SJSA1 (cell line): ENCODE measurements at places on chromosomes 16 and 17. TPM values are rescaled to one million over a fixed set of nuclear protein-coding genes. Genes with fewer than 3 reads are reported as not detected.

- no peak for DNase-seq
These were observed 25.7 kb upstream of the ANKRD40CL start for GRCh38 chr17:50793007-50793406.

The TBC1D3H gene
- total RNA-seq = not detected in 2 replicates

The CDC42EP4 gene
- total RNA-seq = 55.2 and 76.1 TPM in 2 replicates

The KCNAB3 gene
- total RNA-seq = 0.45 and 2.7 TPM in 2 replicates

DNA sequence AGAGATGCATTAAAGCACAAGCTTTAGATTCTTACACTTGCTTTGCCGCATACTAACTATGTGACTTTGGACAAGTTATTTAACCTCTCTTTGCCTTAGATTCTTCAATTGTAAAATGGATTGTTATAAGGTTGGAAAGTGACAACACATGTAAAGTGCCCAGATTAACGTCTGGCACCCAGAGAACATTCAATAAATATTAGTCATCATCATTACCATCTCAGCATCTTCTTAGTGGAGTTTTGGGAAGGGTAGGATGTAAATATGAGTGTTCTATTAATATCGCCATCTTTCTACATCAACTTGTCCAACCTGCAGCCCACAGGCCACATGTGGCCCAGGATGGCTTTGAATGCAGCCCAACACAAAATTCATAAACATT is 27.4 kb upstream of the FAM20A start:
- no peak for DNase-seq

The HYDIN gene
- total RNA-seq = 0.16 TPM in 1 of 2 replicates, not detected in the other

GRCh38 chr16:79931721-79932120 is 331.2 kb upstream of the MAF start:
- no peak for DNase-seq

GRCh38 chr17:57810721-57811637 is 38.9 kb downstream of the MRPS23 start:
- peak; percentile 57 for DNase-seq

DNA sequence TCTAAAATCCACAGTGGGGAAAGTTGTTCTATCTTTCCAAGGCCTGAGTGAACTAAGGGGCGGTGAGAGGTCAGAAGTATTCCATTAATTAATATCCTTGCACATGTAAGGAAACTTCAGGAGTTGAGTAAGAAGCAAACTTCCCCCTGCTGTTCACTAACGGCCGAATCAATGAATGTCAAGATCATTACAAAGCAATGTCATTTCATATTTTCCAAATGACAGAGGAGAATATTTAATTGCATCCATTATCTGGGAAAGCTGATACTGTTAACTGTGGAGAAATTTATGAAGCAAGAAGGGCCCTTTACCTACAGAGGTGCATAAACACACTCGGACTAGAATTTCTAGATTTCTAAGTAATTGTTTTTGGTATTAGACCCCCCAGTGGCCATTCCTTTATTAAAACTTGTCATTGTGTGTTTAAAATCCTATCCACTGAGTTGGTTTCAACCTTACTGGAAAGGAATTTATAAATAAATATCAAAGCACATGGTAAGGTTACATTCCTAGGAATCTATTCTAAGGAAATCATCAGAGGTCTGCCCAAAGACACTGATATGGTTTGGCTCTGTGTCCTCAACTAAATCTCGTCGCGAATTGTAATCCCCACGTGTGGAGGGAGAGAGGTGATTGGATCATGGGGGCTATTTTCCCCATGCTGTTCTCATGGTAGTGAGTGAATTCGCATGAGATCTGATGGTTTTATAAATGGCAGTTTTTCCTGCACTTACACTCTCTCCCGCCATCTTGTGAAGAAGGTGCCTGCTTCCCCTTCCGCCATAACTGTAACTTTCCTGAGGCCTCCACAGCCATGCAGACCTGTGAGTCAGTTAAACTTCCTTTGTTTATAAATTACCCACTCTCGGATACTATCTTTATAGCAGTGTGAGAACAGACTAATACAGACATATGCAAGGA is 20.4 kb upstream of the SMURF2 start:
- peak; percentile 88 for DNase-seq

The CDH13 gene
- total RNA-seq = 60.7 and 62.5 TPM in 2 replicates

- no peak for DNase-seq
These were observed 718 bp downstream of the NDUFAB1 start for GRCh38 chr16:23595246-23595950.

The ALOXE3 gene
- total RNA-seq = not detected in 2 replicates

DNA sequence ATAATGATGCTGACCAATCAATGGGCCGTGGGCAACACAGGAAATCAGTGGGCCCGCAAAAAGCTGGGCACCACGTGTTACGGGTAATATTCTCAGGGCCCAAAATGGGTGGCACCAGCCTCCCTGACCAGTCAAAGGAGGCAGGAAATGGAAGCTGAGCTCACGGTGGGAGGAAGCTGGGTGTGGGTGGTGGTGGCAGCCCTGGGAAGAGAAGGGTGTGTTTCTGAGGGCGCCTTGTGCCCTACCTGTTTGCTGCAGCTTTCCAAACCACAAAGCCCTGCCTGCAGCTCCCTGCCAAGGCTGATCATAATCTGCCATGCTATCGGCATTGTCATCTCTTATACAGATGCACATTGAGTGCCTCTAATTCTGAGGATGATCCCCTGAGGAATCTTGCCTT is 457.9 kb downstream of the SLC39A11 start:
- no peak for DNase-seq

DNA sequence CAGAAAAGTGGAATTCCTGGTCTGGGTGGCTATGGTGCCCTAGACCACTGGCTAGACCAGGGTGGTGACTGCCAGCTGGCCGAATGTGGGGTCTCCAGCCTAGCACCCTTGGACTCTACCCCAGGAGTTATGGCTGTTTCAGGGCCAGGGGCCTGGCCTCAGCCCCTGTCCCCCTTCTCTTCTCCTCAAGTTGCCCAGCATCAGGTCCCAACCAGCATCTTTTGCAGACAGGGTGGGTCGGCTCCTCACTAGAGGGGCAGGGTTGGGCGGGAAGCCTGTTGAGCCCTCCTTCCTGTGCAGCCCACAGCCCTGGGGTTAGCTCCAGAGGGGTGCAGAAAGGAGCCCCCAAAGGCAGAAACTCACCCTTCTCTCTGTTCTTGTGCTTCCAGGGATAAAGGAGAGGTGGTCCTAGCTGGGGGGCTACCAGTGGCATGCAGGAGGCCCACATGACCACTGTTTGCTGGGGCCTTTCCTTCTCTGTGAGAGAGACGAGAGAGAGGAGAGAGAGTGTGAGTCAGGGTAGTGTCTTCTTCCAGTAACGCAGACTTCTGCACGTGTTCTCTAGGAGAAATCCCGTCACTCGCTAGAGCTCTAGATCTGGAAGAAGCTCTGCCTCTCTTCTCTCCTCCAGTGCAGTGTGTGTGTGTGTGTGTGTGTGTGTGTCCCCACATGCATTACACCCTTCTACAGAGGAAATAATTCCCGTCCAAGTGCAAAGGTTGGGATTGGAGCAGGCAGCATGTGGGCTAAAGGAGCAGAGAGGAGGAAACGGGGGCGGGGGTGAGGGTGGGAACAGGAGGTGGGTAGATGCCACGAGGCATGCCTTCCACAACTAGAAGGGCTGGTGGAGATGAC is 209.4 kb downstream of the SEC14L1 start:
- DNase-seq = peak; percentile 40

DNA sequence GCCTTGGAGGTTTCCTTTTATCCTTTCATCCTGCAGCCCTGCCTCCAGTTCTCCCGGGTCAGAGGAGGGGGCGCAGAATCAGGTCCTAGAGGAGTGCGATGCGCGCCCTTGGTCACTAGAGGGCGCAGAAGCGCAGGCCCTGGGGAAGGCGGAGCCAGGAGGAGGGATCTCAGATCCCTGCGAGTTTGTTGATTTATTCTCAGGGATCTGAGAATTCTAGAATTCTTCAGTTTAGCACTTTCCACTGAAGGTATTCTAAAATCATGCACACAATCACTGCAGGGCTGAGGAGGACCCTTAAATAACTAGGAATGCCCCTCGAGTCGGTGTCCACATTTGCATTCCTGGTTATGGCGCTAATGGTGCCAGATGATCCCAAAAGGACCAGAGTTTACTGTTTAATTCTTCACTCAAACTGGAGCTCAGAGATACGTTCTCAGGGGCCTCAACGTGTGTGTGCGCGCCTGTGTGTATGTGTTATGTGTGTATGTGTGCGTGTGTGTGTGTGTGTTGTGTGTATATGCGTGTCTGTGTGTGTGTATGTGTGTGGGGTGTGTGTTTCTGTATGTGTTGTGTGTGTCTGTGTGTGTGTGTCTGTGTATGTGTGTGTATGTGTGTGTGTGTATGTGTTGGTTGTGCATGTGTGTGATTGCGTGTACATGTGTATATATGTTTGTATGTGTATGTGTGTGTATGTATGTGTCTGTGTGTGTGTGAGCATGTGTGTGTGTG is 6.9 kb upstream of the ELAC2 start:
- DNase-seq = peak; percentile 59

- no peak for DNase-seq
These were observed 22.7 kb downstream of the MYO15B start for GRCh38 chr17:75610103-75610984.

The NACA2 gene
- not detected in 2 replicates for total RNA-seq

The NETO2 gene
- 5.6 and 10.7 TPM in 2 replicates for total RNA-seq

DNA sequence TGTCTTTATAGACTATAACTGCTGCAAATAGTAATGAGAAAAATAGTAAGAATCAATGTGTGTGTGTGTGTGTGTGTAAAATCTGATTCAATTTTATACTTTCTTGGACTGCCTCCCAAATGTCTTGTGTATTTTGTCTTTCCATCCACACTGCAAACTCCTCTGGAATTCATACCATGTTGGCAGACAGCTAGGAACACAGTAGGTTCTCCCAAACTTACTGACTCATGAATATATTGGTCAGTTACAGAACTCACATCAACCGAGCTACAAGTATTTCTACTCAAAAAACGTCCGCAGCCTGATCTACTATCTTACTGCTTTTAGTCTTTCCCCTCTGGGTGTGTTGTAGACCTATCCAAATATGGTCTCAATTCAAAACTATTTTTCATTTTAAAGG is 542.7 kb upstream of the PSMD7 start:
- no peak for DNase-seq

The OR1F1 gene
- total RNA-seq = not detected in 2 replicates

- DNase-seq = no peak
These were observed 7.6 kb downstream of the PRR29 start for GRCh38 chr17:64005734-64006167.

DNA sequence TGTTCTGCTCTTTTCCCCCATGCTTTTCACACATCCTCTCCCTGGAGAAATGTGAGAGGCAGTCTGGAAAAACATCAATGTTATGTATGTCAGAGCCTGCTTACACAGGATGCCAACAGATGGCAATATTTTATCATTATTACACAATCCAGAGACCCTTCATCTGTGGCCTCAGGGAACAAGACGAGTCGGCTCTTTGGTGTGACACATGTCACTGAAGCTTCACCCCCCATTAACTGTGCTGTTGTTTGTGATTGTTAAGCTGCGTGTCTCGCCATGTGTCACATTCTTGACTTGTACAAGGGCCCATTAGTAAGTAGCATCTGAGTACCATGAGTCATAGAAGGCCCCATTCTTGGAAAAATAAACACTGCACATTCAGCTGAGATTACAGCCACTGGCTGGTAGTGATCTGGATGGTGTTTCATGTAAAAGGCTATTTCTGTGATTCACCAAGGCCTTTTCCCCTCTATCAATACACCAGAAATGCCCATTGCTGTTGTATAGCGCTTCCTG is 682.1 kb upstream of the SOX9 start:
- peak; percentile 98 for DNase-seq

The SLFN11 gene
- total RNA-seq = 13.9 and 29.1 TPM in 2 replicates

- no peak for DNase-seq
These were observed 7.7 kb downstream of the CYB561 start for GRCh38 chr17:63438092-63439051.

- no peak for DNase-seq
These were observed 9.0 kb upstream of the MPP2 start for GRCh38 chr17:43916385-43916784.

DNA sequence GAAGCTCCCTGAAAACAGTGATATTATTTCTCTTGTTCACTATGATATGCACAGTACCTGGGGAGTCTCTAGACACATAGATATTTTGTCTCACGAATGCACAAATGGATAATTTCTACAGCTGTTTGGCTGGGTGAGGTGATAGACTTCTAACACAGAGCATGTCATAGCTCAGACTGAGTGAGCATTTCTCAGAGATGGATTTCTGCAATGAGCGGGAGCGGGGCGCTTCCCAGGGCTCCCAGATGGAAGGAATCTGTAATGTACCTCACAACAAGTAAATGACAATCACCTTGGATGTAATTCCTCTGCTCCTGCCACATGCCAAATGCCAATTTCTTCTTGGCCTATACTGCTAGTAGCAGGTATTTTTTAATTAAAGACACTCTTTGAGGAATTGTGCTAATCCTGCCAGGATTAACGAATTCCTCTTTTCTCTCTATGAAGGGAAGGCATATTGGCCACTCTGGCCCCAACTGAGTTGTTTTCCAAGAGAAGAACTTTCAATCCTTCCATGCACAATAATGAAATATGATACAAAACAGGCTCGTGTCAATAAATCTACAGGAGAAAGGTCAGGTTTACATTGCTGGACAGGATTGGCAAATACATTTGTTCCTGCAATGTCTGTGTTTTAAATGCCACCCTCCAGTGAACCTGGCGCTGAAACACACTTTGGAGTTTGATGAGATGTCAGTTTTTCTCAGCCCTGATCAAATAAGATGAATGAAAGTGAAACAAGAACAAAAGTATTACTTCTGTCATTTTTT is 185.3 kb downstream of the CBLN1 start:
- no peak for DNase-seq

DNA sequence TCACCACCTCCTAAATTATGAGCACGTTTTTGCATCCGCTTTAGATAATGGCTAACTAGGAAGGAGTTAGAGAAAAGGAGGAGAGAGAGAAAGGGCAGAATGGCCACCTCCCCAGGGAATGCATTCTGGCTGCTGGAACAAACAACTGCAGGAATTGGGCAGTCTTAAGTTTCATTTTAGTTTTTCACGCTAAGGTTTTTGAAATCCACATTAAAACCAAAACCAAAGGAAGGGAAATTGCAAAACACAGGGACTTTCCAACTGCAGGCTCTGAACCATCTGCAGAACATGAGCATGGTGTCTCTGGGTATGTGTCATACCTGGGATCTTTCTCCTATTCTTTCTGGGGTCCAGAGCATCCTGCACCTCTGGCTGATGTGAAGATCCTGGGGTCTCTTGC is 12.1 kb upstream of the CCL8 start:
- no peak for DNase-seq

GRCh38 chr16:89115216-89115861 is 21.7 kb downstream of the ACSF3 start:
- DNase-seq = peak; percentile 69

GRCh38 chr17:8822401-8823035 is 23.4 kb upstream of the MFSD6L start:
- no peak for DNase-seq

The PRSS53 gene
- total RNA-seq = 1.9 and 2.6 TPM in 2 replicates

GRCh38 chr17:35146214-35146833 is 1.3 kb upstream of the UNC45B start:
- no peak for DNase-seq

The CACNA1H gene
- not detected in 2 replicates for total RNA-seq
